Suppressor macrophage (primary cell): ENCODE measurements at places on chromosomes 1 and 21.

- DNase-seq, result no peak
Observed at GRCh38 chr1:232988572-232989040, 38.2 kb downstream of the NTPCR start.

DNA sequence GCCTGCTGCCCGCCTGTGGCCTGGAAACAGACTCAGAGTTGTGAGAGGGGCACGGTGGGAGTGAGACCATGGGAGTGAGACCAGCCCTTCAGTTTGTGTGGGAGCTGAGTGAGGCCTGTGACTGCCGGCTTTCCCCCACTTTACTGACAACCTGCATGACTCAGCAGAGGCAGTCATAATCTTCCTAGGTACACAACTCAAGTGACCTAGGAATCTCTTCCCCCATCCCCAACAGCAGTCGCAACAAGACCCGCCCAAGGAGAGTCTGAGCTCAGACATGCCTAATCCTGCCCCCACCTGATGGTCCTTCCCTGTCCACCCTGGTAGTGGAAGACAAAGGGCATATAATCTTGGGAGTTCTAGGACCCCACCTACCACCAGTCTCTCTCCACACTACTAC lies 44.2 kb downstream of the KLHL20 start:
- DNase-seq, result no peak

DNA sequence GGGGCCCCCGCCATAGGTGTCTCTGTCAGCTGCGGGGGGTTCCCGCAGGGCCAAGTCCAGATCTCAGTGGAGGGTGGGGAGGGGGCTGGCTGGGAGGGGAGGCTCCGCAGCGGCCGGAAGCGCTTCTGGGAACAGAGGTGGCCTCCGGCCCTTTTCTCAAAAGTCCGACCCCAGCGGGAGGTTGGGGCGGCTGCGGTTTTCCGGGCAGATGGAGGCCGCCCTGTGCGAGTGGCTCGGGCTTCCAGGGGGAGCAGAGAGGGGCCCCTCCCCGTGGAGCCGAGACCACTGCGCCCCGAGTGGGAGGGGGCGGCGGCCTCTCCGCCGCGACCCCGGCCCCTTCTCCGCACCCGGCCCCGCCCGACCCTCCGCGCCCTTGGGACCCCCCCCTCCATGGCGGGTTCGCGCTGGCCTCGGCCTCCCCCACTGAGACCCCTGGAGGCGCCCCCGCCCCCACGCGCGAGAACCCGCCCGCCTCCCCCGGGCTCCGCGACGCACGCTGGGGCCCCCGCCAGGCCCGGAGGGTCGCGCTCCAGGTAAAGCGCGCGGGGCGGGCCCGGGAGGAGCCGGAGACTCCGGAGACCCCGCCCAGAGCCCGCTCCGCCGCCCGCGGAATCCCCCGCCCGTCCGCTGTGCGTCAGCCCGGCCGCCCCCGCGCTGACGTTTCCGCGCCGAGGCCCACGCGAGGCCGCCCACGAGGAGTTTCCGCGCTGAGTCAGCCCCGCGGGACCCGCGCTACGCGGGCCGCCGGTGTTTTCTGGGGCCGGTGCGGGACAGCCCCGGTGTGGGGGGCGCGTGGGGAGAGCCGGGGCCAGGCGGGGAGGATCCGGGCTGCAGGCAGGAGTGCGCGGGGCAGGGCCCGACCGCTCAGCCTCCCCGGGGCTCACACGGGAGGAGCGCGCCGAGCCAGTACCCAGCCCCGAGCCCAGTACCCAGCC lies 5.2 kb downstream of the TNFRSF18 start:
- DNase-seq, result peak; percentile 75

- DNase-seq, result no peak
Observed at GRCh38 chr1:189141056-189141455, 1336.6 kb downstream of the BRINP3 start.

DNA sequence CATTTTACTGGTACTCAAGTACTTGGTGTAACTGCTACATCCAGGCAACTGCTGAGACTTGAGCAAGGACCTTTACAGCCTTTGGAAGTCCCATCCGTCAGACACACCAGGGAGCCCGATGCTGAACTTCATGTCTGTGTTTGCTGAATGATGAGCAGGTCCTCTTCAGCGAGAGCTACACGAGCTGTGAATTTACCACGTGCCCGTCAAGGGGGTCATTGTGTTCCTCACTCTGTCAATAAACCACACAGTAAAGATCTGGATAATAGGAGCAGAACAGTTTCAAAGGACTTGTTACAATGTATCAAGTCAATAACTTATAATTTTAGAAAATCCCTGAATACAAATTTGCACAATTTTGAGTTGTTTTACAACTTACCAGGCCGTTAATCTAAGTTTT lies 427.2 kb downstream of the KIF26B start:
- DNase-seq, result no peak

DNA sequence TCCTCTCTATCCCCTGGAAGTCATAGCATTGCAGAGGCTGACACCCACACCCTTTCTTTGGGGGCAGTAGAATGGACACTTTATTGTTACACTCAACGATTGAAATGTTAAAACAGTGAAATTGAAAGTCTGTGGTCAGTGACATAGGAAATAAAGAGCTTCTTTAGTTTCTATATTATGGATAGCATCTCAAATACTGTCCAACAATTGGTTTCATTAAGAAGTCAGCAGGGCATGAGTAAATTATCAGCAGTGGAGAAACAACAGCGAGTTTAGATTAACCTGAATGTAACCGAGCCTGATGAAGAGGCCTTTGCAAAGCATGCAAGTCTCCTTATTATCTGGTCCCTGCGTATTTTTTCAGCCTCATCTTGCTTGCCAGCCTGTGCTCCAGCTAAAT lies 350.7 kb downstream of the NTNG1 start:
- no peak for DNase-seq

GRCh38 chr1:218304281-218305039 lies 19.4 kb downstream of the RRP15 start:
- no peak for DNase-seq

DNA sequence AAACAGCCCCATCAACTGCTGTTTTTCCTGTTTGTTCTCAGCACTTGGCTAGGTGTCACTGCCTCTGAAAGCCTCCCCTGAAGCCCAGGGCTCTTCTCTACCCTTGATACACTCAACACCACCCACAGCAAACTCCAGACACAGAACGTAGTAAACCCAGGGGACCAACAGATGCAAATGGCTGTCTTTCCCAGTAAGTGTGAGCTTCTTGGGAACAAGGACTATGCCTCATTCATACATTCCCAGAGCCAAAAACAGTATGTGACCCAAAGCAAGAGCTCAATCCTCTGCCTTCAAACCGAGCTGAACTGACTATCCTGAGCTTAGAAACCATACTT lies 4.4 kb downstream of the LBR start:
- DNase-seq, result no peak

GRCh38 chr1:229972600-229973296 lies 94.3 kb upstream of the GALNT2 start:
- DNase-seq, result peak; percentile 38

GRCh38 chr1:63638471-63638870 lies 45.3 kb downstream of the PGM1 start:
- DNase-seq, result no peak

- no peak for DNase-seq
Observed at GRCh38 chr1:179046808-179047635, 21.3 kb downstream of the FAM20B start.
